Kidney epithelial cell (primary cell): ENCODE measurements at places on chromosomes 1 and 21. TPM values are rescaled to one million over a fixed set of nuclear protein-coding genes. Genes with fewer than 3 reads are reported as not detected.
A peak's percentile ranks its signal among the peaks of the same experiment; 100 is the strongest.

- DNase-seq: no peak
Measured at GRCh38 chr1:32748348-32748747, 45.8 kb upstream of the SYNC start.

DNA sequence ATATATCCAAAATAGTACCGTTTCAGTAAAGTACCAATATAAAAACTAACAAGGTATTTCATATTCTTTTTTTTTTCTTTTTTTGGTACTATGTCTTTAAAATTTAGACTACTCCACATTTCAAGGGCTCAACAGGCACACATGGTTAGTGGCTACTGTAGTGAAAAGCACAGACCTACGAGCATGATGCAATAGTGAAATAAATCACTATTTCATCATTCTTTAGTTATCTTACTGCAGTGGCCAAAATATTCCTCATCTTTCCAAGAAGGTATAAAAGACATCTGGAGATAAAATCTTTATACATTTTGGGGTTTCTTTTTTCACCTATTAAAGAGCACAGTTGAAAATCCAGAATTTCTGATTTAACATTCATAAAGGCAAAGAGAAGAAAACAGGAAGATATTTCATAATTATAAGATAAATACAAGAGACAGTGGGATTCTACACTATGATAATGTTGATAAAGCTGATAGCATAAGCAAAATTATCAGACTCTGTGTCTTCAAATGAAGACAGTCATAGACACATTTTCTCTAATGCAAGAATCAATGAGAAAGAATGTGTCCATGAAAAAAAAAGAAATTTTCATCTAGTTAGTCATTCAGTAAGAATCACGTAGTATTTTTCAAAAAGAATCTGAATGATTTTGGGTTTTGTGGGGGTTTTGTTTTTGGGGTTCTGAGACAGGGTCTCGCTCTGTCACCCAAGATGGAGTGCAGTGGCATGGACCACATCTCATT lies 41.9 kb downstream of the CEP170 start:
- DNase-seq: no peak

DNA sequence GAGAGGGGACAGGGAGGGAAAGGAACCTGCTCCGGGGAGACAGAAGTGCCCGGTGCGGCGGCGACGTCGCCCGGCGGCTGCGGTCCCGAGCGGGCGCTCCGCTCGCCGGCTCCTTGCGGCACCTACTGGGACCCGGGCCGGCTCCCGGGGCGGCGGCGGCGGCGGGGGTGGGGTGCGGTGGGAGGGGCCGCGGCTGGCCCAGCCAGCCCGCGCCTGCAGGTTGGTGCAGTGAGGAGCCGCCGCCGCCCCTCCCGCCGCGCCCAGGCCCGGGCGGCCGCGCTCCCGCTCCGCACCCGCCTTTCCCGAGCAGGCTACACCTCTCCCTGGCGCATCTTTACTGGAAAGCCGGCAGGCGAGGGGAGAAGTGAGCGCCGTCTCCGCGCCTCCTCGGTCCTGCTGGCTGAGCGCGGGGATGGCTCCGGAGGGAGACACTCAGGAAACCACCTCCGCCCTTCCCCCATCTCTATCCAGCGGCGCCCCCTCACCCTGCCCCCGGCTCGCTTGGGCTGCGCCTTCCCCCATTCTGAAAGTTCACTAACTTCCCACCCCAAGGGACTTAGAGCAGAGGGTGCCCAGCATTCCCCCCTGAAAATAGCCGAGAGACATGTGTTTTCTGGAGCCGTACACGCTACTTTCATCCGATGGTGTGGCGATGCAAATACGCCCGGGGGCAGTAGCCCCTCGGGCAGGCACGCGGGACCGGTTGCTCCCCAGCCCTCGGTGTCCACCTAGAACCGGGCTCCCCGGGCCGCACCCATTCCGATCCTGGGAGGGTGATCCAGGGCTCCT lies at the start of gene PLD5:
PLD5 (minus strand) TSS at position 127 of the 789 bp plus-strand sequence.
- no peak for DNase-seq

DNA sequence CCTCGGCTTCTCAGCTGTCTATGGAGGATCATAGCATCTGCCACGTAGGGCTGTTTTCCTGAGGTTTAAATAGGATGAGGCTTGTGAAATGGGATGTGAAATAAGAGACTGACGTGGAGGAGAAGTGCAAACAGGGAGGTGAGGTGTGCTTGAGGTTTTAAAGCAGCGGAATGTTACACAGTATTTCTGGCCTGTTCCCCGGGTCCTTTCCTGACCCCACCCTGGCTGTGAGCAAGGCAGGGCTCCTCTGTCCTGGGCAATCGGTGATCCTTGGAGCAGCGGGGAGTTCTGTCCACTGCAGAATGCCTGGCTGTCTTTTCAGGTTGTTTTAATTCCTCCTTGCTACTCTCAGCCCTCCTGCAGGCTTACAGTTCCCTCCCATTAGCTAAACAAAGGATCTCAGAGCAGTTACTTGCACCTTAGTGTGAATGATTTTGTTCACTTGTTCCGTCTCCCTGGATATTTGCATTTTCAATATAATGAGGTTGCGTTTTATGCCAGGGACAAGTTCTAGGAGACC lies 38.6 kb downstream of the LHX4 start:
- DNase-seq: no peak

DNA sequence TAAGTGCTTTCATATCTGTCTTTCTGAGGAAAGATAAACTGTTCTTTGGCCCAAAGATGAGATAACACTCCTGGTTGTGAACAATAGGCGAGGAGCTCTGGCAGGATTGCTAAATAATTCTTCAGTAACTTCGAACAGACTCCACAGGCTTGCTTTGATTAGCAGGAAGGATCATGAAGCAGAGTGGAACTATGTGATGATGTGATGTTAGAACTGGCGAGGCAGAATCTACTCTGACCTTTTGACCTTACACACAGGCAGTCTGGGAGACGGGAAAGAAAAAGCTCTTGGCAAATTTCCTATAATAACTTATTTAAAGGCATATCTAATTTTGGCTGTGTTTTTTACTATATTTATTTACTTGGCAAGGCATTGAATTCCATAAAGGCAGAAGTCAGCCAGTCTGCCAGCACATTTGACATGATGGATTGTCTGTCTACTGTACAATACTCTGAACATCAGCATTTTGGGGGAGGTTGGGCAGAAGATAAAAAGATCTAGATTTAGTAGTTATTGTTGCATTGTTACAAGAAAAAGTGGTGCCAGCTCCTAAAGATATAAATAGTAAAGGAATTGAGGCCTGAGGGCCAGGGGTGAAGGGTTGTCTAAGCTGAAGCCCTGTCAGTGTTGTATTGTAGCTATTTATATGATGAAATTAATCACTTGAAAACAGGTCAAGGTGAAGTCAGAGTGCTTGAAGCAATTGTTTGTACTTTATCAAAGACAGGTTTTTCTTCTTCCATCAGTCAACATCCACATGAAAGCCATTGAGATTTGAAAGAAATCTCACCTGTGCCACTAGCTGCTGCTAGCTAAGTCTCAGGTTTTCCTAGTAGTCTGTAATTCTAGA lies 708.8 kb downstream of the LTN1 start:
- peak; percentile 21 for DNase-seq

DNA sequence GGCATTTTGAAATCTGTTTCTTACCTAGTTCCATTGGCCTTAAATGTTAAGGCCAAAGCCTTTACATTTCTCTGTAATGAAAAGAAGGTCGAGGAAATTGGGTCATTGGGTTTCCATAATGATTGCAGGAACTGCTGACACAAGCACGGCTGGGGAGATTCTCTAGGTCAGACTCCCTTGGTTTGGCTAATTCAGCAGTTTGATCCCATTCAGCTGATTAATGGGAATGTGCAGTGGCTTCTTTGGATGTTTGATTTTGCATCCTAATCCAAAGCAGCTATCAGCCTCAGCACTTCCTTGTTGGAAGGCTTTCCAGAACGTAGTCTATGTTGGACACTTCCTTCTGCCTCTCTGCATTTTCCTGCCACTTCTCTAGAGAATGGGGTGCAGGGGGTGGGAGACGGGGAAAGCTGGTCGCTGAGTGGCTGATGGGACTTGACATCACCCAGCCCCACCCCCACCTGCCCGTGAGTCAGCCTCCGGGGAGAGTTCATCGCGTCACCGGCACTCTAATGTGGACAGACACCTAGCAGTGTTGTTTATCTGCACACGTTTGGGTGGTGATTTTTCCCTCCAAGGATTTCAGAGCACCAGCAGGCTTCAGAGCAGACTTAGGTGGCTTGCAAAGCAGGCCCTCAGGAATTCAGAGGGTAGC lies 5.4 kb downstream of the PSEN2 start:
- peak; percentile 29 for DNase-seq

DNA sequence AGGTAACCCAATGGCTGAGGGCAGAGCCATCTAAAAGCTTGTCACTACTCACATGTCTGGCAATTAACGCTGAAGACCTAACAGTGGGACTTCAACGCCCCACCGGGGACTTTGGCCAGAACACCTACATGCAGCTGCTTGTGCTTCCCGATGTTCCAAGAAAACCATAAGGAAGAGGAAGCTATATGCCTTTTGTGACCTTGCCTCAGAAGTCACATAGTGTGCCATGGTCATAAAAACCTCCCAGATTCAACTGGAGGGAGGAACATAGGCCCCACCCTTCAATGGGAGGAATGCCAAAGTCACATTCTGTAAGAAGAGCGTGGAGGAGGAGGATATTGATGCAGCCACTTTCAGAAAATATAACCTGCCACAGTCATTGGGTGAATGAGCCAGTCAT lies 147.8 kb upstream of the MAGI3 start:
- DNase-seq: no peak

- no peak for DNase-seq
Measured at GRCh38 chr1:1308756-1309250, 406 bp downstream of the PUSL1 start.

DNA sequence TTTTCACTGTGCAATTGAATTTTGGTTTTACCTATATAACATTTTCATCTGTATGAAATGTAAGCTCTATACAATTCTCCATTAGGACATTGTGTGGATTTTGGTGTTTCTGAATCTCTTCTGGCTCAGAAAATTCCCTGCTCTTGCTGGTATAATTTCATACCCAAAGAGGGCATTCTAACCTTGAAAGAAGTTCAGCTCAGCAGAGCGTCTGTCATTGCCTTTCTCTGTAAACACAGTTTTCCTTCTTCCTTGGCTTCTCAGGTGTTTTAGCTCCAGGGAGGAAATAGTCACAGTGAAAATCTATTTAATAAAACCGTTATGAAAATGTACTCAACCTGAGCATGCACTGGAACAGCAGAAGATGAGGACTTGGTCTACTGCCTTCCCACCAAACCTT lies 16.0 kb downstream of the DISC1 start:
- DNase-seq: no peak

DNA sequence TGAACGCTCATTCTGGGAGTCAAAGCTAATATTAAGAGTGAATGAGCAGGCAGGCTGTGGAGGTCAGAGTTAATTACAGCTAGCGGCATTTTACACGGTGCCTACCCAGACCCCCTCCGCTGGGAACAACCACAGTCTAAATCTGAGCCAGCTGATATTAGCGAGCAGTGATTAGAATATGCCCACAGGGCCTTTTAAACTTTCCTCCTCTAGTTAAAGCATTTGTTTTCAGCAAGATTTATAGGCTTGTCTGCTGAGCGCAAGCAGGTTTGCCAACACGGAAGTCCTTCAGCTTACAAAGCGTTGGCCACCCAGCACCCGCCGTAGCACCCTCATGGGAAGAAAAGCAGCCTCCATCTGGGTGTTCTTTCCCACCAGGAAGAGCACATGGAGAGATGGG lies 72.1 kb downstream of the LMX1A start:
- no peak for DNase-seq

GRCh38 chr1:16017461-16018303 lies at the start of gene HSPB7:
TSS of gene HSPB7 (minus strand) at chr1:16018043. CDS start at chr1:16017963, 80 bp downstream.
- DNase-seq: no peak

DNA sequence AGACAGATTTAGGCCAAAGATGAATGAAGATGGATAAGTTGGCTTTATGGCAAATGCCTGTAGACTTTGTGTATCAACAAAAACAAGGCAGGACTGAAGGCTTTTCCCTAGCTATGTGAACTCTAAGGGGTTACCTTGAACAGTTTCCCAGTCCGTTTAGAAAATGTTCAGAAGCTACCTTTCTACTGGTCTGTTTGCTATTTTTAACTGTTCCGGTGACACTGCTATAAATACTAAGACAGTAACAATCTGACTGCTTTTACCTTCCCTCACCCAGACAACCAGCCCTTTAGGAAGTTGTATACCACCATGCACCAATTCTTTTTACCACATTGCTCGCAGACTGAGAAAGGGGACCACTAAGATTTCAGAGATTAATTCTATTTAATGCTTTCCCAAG lies 102.2 kb downstream of the PHTF1 start:
- DNase-seq: no peak

DNA sequence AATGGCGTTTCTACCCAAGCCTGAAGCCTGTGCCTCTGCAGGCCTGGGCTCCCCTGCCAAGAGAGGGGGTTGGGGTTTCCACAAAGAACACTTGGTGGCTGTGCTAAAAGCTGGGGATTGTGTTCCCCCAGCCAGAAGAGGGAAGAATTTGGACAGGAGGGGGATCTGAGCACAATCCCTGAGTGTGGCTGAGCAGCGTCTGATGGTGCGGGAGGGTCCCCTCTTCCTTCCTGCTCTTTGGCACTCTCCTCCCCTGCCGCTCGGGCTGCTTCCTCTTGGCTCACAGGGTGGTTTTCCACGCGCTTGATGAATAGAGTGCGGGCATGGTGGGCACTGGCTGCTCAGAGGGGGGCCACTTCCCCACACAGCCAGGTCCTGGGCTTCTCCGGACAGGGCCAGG lies 3.7 kb downstream of the GPR37L1 start:
- DNase-seq: no peak

DNA sequence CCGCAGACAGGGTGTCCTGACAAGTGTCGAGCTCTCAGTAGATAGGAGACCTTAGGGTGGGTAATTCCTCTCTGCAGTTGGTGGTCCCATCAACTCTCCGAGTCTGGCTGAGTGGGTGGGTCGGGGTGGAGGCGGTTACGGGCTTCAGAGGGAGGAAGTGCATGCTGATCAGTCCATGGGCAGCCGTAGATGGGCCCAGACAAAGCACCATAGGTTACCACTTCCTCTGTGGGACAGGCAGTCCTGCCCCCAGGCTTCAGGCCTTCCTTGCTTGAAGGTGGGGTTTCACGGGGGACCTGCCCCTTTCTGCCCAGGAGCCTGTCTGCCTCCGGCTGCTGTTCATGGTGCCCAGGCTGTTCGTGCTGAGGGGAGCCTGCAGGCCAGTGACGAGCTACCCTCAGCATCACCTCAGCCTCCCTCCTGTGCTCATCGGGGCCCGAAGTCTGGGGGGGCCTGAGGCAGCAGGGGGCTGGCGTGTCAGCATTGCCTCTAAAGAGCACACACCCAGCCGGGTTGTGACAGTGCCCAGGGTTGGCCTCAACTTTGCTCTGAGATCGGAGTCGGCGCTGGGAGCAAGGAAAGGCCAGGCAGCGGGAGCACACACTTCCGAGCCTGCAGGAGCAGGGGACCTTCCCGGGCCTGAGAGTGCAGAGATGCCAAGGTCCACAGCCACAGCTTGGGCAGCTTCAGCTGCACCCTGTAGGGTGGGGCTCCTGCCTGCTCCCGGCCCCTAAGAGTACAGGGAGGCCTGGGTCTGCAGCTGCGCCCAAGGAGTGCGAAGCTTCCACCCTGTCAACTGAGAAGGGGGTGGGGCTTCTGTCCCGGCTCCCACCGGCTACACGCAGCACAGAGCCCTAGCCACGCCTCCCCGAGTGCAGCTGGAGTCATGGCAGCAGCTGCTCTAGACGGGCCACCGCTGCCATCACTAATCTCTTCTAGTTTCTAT lies 225.4 kb upstream of the NRIP1 start:
- no peak for DNase-seq

GRCh38 chr1:24535021-24535424 lies 20.9 kb upstream of the NCMAP start:
- DNase-seq: no peak

Gene WNT2B
- total RNA-seq: 1.3 and 1.6 TPM in 2 replicates

Gene DNAI4
- 2.7 and 4.5 TPM in 2 replicates for total RNA-seq

Gene CELSR2
- total RNA-seq: 18.1 and 19.4 TPM in 2 replicates
